ENCODE measurements at places on chromosomes 12 and 14.

DNA sequence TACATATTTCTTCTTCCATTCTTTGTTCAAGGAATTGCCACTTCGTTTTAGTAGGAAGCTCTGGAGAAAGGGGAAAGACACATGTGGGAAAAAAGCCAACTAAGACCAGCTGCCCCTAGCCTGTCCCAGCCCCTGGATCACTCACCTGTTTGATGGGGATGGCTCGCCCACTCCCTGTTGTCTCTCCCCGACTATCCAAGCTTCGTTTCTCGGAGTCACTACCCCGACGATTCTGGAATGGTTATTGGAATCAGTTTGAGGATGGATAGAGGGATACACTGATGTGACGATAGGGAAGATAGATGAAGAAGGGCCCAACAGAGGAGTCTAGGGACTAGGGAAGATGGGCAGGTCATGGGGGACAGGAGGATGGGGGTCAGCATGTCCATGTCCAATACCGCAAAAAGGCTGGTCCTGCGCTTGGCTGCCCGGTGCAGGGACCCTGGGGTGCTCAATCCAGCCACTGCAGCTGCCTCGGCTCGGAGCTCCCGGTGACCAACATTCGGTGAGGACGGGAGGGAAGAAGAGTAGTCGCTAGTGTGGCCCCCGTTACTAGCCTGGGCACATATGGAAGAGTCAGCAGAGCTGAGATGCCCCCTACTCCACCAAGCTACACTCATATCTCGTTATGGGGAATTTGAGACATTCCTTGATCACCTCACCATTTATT lies 7.0 kb downstream of the AGAP2 start:
- DNase-seq: no peak

DNA sequence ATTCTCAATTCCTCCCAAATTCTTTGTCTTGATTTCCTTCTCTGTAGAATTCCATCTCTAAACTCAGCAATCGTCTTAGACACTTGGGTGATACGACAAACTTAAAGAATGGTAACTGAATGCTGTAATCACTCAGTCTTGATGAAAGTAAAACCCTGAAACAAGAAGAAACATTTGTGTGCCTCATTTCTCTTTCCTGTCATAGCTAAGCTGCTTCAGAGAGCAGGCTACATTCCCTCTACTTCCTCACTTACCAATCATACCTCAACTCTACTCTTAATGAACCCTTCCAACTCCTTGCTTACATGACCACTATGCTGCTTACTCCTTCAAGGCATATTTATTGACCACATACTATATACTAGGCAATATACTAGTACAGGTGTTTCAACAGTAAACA lies 8.3 kb downstream of the MAP4K5 start:
- DNase-seq: no peak

- no peak for DNase-seq
These were observed 18.2 kb downstream of the MSRB3 start for GRCh38 chr12:65296508-65297265.

DNA sequence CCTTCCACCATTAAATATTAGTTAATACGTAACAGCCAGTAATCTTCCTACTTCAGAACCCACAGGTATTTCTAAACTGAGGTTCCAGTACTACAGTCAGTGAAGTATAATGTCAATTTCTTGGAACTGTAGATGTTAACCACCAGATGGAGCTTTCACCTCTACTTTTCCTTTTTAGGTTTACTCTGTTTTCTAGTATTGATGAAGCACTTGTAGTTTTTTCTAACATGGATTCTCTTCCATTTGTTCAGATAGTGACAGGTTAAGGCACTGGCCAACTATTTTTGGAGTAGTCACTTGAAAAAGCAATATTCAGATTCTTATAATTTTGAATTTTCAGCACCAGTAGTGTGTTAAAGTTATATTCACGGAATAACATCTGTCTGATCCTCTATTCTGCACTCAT lies 4.6 kb upstream of the SEC23A start:
- DNase-seq: peak; percentile 53

DNA sequence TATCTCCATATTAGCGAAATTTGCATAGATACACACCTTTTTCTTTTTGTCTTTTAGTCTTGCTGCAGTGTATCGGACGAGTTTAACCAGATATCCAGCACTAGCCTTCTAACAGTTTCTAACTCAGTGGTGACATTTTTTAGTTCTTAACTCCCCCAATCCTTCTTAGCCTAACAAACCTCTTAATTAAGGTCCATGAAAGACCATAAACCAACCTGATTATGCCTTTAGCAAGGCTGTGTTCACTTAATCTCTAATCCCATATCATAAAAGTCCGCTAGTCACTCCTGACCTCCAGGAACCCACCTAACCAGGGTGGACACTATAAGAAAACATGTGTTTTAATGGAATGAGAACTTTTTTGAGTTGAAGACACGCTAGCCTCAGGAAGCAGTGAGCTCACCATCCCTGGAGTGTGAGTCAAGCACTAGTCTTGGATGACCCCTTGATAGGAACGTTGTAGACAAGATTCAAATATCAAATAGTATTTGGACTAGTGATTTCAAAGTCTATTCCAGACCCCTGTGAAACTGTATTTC lies 9.5 kb downstream of the CDKN1B start:
- DNase-seq: peak; percentile 74

GRCh38 chr14:92280554-92281262 lies 42.3 kb upstream of the SLC24A4 start:
- no peak for DNase-seq

DNA sequence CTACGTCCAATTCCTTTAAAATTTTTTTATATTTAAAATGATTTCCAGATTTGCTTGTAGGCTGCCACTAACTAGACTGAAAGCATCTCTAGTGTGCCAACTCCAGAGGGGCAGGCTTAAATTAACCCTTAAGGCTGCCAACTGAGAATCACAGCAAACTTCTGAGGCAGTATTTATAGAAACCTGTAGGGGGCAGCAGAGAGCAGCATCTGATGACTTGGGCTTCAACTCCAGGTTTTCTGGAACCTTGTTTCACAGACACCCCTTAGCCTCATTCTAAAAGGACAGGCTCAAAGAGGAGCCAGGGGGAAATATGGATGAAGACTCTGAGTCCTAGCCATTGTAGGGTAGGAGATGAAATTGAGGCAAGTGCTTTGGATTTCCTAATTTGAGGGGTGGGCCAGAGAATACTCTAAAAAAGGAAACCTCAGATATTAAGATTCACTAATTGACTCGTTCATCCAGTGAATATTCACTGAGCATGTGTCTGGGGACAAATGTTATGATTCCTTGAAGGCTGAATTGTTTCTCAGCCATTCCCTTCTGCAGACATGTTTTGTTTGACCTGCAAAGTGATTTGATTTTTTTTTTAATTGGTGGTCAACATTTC lies 63.3 kb upstream of the HSPB8 start:
- peak; percentile 81 for DNase-seq

GRCh38 chr12:119659289-119659897 lies 8.5 kb upstream of the PRKAB1 start:
- peak; percentile 63 for DNase-seq

GRCh38 chr14:104294628-104294982 lies 156.2 kb downstream of the KIF26A start:
- no peak for DNase-seq

DNA sequence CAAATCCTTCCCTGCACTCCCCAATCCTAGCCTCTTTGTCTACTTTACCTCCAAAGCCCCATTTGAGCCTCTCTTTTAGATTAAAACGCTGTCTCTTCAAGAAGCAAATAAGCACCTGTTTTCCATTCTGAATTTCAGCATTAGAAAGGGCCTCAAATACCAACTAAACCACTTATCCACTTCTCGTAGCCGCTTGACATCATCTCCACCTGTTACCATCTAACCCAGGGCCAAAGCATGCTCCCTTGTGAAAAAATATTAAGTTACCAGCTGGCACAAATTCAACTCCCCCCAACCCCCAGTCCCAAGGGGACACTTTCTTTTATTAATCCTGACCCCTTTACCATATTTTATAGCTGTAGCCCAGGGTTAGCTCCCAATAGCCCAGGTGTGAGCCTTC lies 43.1 kb downstream of the GPHB5 start:
- no peak for DNase-seq

DNA sequence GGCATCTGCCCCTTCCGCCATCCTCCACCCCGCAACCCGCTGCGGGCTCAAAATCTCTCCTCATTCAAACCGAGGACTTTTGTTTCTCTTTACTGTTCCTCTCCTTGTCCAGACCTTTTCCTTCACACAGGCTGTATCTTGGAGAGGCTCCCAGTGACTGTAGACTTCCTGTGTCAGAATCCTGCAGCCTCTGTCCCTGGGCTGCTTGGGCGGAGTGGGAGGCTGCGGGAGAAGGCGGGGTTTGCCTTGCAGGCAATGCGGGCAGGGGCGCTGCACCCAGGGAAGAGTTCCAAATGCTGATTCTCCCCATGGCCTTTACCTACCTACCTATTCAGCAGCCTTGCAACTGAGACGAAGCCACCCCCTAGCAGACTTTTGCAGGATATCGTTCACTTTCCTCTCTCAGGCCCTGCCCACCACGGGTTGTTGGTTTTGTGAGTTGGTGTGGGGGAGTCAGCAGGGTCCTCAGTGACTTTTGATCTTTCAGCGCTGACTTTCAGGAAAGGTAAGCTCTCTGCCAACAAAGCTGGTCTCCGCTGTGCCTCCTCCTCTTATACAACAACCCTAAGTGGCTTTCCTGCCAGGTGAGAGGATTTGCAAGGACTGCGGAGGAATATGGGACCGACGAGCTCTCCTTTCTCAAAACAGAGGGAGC lies 79.0 kb upstream of the KCNA1 start:
- no peak for DNase-seq

GRCh38 chr12:95789126-95790032 lies 1.2 kb downstream of the NTN4 start:
- DNase-seq: no peak

Measured in AG20443 (cell line).